ENCODE measurements at places on chromosomes 7 and 10. TPM values are rescaled to one million over a fixed set of nuclear protein-coding genes. Genes with fewer than 3 reads are reported as not detected.

CNTNAP2 gene
- 1.3 TPM for total RNA-seq

DUS4L gene
- total RNA-seq: 4.3 TPM

PI4K2A gene
- 22.3 TPM for total RNA-seq

CASTOR2 gene
- 25.3 TPM for total RNA-seq

SLC16A9 gene
- total RNA-seq: 0.06 TPM

ELAPOR2 gene
- 22.0 TPM for total RNA-seq

All from mesenteric fat pad (tissue), 1 donor.